CD4-positive, alpha-beta T cell treated with Interleukin-10 for 1 hour (primary cell): ENCODE measurements at places on chromosomes 13 and 19.

DNA sequence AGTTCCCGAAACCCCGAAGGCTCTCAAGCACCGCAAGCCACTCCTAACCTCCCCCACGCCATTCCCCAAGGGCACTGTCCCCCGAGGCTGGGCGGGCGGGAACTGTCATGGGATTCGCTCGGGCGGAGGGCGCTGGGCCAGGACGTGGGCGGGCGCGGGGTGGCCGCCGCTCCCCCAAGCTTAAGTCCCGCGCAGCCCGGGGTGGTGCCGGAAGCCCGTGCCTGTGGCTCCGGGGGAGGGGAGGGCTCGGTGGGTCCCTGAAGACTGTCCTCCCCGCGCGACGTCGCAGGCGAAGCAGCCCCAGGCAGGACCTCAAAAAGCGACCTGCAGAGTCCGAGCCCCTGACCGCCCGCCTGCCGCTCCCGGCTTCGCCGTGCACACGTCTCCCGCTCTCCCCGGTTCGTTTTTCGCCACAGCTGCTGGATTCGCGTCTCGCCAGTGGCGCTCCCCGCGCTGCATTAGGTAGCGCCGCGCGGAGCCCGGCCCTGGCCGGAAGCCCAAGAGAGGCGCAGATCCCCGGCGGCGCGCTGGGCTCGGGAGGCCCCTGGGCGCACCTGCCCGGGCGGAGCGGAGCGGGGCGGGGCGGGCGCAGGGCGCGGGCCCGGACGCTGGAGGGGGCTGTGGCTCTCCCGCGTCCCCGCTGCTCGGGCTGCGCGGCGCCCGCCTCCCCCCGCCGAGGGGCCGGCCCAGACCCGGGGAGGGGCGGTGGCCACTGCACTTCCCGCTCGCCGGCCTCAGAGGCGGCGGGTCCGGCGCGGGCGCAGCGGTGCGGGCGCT is at the start of gene FARP1:
FARP1 (plus strand) TSS at position 715 of the 777 bp plus-strand sequence. CDS start 70,149 bp downstream, outside the sequence.
- peak; percentile 1 for DNase-seq

GRCh38 chr13:109172136-109172535 is 542.7 kb downstream of the MYO16 start:
- no peak for DNase-seq

GRCh38 chr13:49298903-49299605 is 51.3 kb downstream of the CDADC1 start:
- DNase-seq, result no peak

GRCh38 chr19:12745166-12745897 is 6.3 kb upstream of the BEST2 start:
- DNase-seq, result no peak

DNA sequence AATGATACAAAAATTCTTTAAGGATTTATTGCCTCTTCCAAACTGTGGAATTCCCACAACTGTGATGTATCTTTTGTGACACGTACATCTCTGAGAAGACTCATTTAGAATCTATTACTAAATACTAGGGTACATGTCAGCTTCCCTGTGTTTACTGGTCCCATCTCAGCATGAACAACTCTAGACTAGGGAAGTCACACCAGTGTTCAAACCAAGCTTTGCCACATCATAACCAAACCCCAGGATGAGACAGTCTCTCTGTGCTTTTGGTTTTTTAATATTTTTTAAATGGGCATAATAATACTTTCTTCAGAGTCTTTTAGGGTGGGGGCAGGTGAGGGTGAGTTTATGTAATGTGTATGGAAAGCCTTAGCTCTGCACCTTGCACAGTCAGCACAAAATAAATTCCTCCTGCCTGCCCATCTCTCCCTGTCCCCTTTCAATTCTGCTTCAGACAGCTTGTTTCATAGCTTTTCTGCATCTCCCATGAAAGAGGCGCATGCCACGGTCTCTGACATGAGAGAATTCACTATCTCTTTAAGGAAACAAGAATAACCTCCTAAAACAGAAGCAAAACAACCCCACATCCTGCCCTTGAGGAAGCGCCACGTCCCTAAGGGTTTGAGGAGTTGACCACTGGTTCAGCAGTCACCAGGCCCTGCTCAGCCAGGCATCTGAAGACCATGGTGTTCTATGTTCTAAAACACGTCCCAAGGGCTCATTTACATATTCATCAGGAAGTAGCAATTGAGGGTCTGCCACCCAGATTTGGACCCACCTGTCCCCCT is 174.5 kb downstream of the USP12 start:
- DNase-seq, result no peak

GRCh38 chr19:17170538-17171297 is 44.4 kb upstream of the USE1 start:
- DNase-seq, result peak; percentile 39

- DNase-seq, result no peak
These were observed 31.0 kb downstream of the CILP2 start for GRCh38 chr19:19568802-19569756.

DNA sequence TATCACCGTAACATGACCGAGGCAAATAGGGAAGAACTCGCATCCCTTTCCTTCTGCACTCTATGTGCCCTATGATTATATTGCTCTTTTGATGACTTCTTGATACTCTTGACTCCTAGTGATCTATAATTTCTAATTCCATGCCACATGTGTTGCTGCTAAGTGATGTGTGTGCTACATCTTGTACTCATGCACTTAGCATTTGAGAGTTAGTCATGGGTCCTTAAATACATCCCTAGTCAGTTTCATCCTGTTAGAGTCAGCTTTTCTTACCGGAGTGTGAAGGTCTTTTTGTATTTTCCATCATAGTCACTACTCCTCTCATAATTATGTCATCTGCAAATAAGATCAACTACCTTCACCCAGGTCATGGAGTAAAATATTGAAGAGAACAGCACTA is 30.2 kb downstream of the RXFP2 start:
- DNase-seq, result no peak

DNA sequence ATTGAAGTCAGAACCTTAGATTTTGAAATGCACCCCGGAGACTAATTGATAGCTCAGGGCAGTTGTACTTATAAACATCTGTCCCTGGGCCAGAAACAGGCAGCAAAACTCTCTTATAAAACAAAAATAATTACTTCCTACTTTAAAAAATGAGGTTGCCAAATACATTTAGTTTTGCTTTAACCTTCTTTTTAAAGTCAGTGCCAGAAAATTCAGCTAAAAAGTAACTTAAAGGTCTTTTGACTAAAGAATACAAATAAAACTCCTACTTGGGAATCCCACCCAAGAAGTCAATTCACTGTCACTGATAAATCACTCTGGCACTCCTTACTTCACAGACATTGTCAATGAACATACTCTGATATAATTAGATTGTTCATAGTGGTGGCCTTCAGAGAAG is 60.7 kb downstream of the DOCK9 start:
- DNase-seq, result no peak

- DNase-seq, result no peak
These were observed at the start of gene DIRAS1 for GRCh38 chr19:2720777-2721569. Gene DIRAS1, minus strand, starts transcription at chr19:2721372. Its CDS starts 3,566 bp downstream, at chr19:2717806.

GRCh38 chr13:19590423-19590822 is 29.1 kb upstream of the TPTE2 start:
- no peak for DNase-seq

DNA sequence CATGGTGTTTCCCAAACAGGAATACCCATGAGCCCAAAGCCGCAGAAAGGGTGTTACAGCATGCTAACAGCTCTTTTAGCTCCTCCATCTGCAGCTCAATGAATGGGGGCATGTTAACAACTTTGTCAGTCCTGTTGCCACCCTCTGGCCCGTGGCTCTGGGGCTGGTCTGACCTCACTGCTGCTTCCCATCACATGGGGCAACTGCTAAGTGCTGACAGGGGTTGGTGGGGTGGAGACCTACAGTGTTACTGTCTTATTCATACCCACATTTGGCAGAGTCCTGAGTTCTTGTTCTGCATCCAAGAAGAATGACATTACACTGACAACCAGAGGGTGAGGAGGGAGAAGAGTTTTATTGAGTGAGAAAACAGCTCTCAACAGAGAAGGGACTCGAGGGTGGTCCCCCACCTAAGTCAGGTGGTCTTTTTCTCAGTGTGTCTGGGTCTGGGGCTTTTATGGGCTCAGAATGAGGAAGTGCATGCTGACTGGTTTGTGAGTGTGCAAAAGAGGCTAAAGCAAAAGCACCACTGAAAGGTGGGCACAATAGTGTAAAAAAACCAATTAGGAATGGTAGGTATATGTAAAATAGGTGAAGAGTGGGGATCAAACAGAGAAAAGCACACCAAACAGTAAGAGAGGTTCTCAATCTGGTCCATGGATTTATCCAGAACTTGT is 1952.0 kb upstream of the PCDH20 start:
- DNase-seq, result no peak

DNA sequence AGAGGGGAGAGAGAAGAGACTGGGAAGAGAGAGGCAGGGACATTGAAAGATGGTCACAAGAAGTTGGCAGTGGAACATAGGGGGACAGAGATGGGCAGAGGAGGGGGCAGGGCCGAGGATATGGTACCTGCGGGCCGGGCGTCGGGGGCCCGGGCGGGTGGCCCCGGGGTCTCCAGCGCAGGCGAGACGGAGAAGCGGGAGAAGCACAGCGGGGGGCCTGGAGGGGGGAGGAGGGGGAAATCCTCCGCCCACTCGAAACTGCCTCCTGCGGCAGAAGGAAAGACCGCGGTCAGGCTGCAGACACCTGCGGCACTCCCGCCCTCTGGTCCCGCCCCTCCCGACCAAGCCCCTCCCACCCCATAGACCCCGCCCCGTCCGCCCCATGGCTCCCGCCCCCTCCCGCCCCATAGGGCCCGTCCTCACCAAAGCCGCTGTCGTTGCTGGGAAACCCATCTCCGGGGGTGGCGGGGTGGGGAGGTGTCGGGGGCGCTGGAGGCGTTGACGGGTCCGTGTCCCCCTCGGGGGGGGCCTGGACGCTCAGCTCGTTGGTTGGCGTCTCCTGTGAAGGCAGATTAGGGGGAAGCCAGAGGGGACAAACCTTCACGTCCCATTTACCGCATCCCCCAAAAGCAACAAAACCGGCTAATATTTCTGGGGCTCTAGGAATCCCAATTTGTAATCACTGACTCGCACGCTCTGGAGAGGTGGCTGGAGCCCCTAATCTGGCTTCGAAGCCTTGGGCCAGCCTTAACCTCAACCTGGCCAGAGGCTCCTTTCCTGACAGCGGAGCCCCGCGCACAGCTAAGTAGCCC is 20.4 kb downstream of the LMTK3 start:
- DNase-seq, result peak; percentile 76

- DNase-seq, result peak; percentile 65
These were observed at the start of gene ZNF229 for GRCh38 chr19:44447916-44448674. Gene ZNF229, minus strand, starts transcription at chr19:44448472. Its CDS starts 5,625 bp downstream, at chr19:44442847.
